Cardiac septum (tissue), 1 donor: ENCODE measurements at places on chromosomes 6 and 20. TPM values are rescaled to one million over a fixed set of nuclear protein-coding genes. Genes with fewer than 3 reads are reported as not detected.

The SLC17A2 gene
- not detected for total RNA-seq

GRCh38 chr20:62773845-62774714 lies 22.2 kb upstream of the MRGBP start:
- DNase-seq = no peak

DNA sequence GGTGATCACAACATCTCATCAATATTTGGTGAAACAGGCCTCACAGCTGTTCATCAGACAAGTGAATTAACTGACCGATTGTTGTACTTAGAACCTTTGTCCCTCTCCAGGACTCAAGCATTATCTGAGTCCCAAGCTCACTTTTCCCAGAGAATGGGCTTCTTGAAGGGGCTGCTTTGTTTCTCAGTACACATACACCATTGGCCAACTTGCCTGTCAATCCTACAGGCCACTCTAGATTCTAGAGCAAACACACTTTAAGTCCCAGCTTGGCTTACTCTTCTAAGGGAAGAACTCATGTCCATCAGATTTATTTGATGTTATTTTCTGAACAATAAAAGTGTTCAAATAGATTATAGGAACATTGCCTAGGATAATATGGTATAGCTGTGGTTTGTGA lies 249.5 kb downstream of the BCKDHB start:
- no peak for DNase-seq

GRCh38 chr6:1393641-1394283 lies 4.4 kb downstream of the FOXF2 start:
- DNase-seq = no peak

GRCh38 chr20:53867741-53868351 lies 202.5 kb downstream of the BCAS1 start:
- DNase-seq = no peak

DNA sequence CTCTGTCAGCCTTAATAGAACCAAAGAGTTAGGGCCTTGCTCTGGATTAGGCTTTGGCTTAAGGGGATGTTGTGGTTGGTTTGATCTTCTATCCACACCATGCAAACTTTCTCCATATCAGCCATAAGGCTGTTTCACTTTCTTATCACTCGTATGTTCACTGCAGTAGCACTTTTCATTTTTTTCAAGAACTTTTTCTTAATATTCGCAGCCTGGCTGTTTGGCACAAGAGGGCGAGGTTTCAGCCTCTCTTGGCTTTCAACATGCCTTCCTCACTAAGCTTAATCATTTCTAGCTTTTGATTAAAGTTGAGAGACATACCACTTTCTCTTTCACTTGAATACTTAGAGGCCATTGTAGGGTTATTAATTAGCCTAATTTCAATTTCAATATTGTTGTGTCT lies 193.1 kb downstream of the NRN1 start:
- DNase-seq = no peak

DNA sequence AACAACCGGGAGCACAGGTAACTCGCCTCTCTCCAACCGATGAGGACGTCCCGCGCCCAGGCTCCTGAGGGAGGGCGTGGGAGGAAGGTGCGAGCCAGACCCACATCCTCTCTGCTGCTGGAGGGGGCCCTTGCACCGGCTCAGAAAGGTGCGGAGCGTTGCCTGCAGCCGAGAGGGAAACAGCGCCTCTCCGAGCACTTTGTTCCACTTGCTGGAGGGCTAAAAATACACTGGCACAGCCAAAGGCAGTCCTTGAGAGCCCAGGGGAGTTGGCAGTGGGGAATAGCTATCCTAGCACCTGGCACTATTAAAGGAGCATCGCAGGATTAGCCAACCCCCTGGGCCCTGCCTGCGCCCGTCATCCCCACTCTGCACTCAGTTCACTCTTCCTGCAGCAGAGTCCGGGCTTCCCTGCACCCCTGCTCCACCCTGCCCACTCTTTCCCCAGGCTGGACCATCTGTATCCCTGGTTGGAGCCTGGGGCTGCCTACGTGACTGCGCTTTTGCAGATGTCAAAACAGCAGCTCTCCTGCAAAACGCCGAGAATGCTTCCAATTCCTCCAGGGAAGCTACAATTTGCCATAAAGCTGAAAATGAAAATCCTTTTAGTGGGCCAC lies 108.9 kb downstream of the SNX5 start:
- peak; percentile 76 for DNase-seq

DNA sequence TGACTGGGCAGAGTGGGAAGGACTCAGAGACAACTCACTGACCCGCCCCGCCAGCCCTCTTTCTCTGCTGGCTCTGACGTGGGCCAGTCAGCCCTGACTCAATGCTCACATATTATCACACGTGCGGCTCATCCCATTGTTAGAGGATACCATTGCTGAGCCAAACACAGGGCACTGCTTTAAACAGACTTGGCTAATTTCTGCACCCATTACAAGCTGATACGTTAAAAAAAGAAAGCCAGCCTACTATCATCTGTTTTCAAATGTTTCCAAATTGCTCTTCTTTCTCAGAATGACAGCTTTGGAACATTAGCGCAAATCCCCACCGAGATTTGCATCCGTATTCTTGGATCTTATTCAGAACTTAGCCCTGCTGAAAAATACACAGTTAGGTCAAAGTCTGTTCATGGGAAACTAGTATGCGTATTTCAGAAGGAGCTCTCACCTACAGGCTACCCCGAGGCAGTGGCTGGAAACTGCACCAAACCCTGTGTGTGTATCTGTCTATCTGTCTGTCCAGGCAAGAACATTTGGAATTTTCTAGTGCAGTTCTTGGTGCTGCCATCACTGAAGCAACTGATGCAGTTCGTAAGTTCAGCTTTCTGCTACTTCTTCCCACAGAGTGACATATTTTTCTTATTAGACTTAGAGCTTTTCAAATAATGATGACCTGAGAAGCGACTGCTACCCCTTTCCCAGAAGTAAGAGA lies 32.8 kb downstream of the RAMACL start:
- peak; percentile 66 for DNase-seq
